ENCODE measurements at places on chromosomes 1 and 21.

GRCh38 chr1:25065795-25066238 lies 135.7 kb upstream of the RUNX3 start:
- peak; percentile 21 for DNase-seq

GRCh38 chr1:244271004-244271403 lies 180.7 kb downstream of the ADSS2 start:
- DNase-seq, result no peak

DNA sequence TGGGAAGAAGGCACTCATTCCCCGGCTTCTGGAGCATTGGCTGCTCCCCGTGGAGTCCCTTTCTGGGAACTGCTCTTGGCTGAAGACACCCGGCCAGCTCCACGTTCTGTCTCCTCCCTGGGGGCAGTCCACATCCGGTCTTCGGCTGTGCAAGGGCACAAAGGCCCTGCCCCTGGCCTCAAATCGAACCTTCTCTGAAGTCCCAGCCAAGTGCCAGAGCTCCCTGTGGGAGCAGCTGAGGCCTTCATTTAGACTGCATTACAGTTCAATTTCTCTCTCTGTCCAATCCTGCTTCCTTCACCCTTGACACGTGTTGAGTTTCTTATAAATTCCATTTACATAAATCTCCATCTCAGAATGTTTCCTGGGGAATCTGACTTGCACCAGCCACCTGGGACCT lies 132.9 kb upstream of the POU3F1 start:
- DNase-seq, result no peak

DNA sequence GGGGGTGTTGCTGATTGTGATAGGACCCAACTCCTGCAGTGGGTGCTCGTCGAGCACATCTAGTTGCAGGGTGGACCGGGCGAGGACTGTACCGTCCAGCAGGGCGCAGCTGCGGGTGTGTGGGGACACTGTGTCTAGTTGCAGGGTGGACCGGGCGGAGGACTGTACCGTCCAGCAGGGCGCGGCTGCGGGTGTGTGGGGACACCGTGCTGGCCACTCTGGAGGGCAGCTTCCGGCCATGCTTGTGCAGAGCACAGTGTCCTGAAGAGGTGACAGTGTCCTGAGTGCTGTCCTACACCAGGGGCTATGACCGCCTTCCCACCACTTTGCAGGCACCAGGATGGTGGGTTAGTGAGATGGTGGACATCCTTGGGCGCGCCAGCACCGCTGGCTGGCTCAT lies 4.6 kb upstream of the TRPM2 start:
- DNase-seq, result no peak

DNA sequence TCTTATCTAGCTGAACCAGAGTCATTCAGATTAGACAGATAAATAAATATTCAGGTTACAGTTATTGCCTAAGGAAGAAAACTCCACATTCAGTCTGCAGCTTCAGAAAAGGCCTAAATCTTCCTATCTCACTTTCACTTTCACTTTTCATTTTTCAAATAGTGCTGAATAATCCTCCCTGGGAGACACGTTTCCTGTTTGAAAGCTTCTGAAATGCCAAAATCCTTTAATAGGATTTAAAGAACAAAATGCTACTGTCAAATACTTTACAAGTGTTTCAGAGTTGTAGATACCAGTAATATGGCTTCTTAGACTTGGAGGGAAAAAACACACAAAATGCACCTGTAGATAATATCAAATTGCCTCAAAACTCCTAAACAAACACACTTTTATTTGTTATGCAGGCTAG lies 3.9 kb downstream of the PSMB2 start:
- no peak for DNase-seq

GRCh38 chr1:207388721-207389120 lies 65.4 kb upstream of the CR2 start:
- no peak for DNase-seq

GRCh38 chr1:180173952-180174351 lies 19.3 kb downstream of the QSOX1 start:
- no peak for DNase-seq

GRCh38 chr1:26555550-26555981 lies 26.0 kb downstream of the RPS6KA1 start:
- no peak for DNase-seq

DNA sequence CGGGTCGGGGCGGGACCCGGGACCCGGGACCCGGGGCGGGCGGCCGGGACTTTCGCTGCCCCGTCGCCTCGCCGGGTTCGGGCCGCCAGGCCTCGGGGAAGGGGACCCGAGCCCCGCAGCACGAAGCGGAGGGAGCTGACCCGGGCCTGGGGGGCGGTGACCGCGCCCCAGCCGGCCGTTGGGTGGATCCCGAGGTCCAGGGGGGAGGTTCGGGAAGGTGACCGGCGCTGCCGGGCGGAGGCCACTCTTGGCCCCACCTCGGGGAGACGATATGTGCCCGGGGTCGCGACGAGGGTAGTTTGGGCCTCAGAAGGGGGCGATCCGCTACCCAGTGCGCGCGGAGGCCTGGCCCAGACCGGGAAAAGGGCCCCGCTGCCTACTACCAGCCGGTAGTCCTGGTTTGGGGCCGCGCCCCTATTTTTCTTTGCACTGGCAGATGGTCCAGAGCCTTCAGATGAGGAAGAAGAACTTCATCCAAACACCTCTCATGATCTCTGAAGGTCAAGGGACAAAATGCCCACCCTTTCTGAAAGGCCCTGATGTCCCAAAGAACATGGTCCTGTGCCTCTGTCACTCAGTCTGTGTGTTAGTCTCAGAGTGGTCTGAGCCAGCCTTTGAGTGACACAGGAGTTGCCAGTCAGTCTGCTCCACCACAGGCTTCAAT lies 766 bp downstream of the AGO4 start:
- DNase-seq, result no peak

DNA sequence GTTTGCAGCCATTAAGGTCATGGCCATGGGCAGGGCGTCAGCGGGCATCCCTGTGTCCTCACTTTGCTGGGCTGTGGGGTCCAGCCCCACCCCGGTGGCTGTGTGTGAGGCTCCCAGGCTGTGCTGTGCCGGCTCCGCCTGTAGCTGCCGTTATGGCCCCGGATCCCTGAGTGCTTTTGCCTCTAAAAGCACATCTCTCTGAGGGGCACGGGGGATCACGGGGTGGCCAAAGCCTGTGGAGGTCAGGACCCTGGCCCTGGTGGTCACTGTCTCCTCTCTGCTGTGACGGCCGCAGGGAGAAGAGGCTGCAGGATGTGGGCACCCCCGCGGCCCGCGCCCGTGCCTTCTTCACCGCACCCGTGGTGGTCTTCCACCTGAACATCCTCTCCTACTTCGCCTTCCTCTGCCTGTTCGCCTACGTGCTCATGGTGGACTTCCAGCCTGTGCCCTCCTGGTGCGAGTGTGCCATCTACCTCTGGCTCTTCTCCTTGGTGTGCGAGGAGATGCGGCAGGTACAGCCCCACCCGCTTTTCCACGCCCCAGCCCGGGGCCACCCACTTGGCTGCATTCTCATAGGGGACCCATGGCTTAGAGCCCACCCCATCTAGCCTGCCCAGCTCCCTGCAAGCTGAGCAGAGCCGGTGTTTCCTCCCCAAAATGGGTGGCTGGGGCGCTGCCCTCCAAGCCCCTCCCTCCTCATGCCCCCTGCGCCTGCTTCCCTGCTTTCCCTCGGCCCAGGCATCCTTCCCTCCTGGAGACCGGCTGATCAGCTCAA lies 48.2 kb downstream of the TRPM2 start:
- DNase-seq, result no peak

GRCh38 chr1:36866169-36866814 lies 168.0 kb downstream of the GRIK3 start:
- DNase-seq, result no peak

- no peak for DNase-seq
Observed at GRCh38 chr1:161131523-161132409, 701 bp downstream of the DEDD start.

DNA sequence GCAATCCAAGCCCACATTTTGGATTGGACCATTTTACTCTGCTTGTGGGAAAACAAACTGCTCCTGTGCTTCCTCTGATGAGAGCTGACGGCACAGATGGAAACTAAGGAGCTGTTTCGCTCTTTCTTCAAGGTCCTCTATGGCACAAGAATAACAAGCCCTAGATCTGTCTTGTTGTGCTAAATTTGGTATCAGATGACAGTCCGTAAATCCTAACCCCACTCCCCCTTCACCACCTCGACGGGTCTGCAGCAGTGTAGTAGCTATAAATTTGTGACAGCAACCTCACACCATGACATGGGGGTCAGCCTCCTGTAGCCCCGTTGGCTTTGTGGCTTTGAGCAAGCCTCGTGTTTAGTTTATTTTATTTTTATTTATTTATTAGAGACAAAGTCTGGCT lies 85.9 kb downstream of the ADSS2 start:
- DNase-seq, result no peak

GRCh38 chr1:194809665-194810064 lies 1623.3 kb upstream of the B3GALT2 start:
- no peak for DNase-seq

DNA sequence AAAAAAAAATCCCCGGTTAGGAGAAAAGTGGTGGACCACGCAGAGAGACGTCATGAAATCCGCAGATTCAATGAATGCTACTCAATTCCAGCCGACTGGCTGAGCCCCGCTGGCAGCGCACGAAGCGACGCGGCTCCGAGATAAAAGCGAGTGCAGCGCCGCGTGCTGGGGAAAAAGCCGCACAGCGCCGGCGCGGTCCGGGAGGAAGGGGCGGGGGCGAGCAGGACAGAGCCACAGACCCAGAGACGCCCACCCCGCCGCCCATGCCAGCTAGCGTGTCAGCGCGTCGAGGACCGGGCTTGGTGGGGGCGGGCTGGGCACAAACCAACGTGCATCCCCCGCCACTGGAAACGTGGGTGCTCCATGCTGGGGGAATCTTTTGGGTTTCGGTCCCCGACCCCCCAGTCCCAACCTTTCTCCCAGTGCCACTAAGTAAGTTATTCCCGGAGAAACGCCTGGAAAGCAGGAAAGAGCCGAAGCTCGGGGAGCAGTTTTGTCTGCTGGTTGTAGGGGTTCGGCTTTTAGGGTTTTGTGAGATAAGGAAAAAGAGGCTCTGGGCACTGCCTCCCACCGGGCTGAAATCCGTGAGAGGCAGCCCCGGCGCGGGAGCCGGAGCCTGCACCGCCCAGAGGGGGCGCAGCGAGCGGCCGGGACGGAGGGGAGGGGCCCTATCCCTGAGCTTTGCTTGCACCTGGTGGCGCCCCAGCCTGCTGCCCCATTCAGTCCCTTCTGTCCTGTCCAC lies at the start of gene KCNJ6:
Gene KCNJ6 (minus strand): TSS at position 148 of the 742 bp plus-strand sequence. CDS start 75,775 bp downstream, outside the sequence.
- no peak for DNase-seq

GRCh38 chr1:157894613-157895165 lies 53.1 kb upstream of the CD5L start:
- no peak for DNase-seq

DNA sequence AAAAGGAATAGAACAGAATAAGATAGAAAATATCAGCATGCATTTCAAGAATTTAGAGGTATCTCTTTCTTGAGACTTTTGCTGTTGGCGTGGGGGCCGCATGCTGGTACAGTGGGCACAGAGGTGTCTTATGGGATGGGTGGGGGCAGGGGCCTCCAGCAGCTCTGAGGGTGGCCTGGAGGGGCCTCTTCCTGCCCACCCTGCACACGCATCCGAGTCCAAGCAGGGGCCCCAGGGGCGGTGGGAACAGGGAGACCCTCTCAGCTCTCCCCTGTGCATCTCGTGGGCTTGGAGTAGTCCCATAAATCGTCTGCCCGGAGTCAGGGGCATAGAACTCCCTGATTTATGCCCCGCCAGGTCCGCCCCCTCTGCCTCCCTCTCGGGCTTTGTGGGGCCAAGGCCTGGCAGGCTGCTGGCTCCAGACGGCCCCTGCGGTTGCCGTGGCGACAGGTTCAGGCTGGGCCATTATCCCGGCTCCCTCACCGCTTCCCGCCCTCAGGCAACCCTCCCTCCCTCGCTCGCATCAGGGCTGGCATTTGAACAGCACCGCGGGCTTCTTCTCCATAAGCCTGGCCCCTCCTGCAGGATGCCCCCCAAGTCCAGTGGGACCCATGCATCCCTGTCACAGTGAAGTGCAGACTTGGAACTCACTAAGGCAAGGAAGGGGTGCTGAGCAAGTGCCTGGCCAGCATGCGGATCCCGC lies 133.2 kb upstream of the ZBTB40 start:
- DNase-seq, result no peak

- no peak for DNase-seq
Observed at GRCh38 chr1:93061895-93062792, 16.9 kb upstream of the MTF2 start.
